Small intestine (tissue), 16 donors: ENCODE measurements at places on chromosomes 3 and 15.

DNA sequence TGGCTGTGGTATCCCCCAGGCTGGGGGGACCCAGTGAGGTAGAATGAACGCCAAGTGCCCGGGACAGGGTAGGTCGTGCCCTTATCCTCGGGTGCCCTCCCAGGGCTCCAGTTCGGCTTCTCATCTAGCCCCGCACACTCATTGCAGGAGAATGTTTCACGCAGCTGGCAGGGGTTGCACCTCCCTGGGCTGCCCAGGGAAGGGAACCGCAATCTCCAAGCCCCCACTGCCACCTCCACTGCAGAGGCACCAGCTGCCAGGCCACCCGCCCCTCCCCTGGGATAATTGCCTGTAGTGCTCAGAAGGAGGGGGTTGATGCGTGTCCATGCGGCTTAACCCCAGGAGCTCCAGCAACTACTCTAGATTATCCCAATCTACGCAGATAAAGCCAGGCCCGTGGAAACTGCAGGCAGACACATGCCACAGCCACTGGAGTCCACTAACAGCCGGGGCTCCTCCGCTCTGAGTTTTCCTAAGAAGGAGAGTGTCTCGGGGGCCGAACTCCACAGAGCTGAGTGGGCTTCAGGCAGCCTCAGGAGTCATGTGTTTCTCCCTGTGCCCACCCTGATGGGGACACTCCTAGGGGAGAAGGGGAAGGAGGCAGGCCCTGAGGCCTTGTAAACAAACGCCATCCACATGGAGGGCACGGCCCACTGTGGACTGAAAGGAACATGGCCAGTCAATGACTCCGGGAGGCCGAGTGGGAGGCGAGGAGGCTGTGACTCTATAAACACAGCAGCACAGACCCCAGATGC, 137.2 kb upstream of the IQSEC1 start:
- H3K27me3 ChIP-seq = no peaks in the 10 kb centered on the region
- H3K4me1 ChIP-seq = no peaks in the 10 kb centered on the region
- H3K36me3 ChIP-seq = no peaks in the 10 kb centered on the region
- H3K27ac ChIP-seq = no peak overlapping the region

DNA sequence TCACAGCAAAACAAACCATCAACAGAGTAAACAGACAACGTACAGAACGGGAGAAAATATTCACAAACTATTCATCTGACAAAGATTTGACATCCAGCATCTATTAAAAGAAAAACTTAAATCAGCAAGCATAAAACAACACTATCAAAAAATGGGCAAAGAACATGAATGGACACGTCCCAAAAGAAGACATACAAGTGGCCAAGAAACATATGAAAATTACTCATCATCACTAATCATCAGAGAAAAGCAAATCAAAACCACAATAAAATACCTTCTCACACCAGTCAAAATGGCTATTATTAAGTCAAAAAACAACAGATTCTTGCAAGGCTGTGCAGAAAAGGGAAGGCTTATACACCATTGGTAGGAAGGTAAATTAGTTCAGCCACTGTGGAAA, 13.7 kb upstream of the SERPINI2 start:
- H3K36me3 ChIP-seq = no peaks in the 10 kb centered on the region
- no peaks in the 10 kb centered on the region for H3K27me3 ChIP-seq
- no peak for DNase-seq

- no peaks in the 10 kb centered on the region for H3K4me1 ChIP-seq
- peaks cover 5% of the 10 kb centered on the region for H3K36me3 ChIP-seq
- no peak for DNase-seq
Measured at GRCh38 chr3:120425572-120426250, 25.1 kb downstream of the FSTL1 start.

GRCh38 chr15:38651328-38652038, 86.9 kb upstream of the RASGRP1 start:
- H3K4me3 ChIP-seq = no peak overlapping the region
- no peak for DNase-seq
- H3K4me1 ChIP-seq = no peaks in the 10 kb centered on the region
- no peak overlapping the region for H3K27ac ChIP-seq

DNA sequence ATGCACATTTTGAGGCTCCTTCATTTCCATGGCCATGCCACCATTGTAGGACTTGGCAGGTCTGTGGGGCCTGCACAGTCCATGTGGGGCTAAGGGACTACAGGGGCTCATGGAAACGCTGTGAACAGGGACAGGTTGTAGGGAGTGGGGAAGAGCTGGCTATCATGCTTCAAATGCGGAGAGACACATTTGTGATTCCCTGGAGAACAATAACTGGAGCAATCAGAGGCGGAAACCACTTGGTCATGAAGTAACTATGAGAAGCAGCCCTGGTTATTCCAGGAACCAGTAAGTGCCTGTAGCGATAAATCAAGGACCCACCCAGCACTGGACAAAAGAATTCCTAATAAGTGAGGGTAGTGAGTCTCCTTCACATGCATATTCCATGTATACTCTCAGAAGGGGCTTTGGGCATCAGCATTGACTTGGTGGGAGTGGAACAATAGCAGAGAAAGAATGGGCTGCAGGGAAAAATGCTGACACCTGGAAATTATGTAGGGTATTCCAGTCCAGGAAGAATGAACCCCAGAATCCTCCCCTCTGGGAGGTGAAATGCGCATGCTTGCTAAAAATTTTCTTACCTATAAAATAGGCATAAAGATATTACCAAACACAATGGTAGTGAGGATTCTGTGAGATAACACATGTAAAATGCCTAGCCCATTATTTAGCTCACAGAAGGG, 251.4 kb upstream of the ROPN1 start:
- peaks cover 3% of the 10 kb centered on the region for H3K4me1 ChIP-seq
- no peaks in the 10 kb centered on the region for H3K36me3 ChIP-seq

DNA sequence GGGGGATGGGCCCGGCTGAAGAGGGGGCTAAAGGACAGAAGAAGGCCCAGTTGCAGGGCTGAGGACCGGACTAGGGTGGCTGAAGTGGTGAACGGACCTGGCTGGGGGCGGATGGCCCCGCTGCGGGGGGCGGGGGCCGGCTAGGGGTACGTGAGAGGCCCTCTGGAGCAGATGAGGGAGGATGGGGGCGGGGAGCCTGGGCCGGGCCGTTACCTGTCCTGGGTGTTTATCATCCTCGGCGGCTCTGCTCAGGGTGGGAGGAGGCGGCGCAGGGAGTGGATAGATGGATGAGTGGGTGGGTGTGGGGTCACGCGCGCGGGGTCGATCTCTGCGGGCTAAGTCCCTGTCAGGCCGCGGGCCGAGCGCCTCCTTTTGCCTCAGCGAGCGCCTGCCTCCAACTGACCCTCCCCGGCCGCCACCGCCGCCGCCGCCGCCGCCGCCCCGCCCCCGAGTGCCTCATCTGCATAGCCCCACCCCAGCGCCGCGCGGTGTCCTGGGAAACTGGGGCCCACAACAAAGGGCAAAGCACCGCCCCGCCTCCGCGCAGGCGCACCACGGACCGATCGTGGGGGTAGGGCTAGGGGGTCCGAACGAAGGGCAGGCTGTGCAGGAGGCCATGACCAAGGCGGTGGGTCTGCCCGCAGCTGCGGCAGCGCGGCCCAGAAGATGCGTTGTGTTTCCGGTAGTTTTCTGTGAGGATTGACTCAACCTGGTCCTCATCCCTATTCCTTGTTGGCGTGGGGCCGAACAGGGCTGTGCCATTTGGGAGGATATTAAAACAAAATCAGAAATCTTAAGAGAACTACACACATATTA, 72.4 kb downstream of the RBPMS2 start:
- DNase-seq = peak; percentile 93
- H3K27ac ChIP-seq = peak overlapping the region; percentile 22
- no peaks in the 10 kb centered on the region for H3K27me3 ChIP-seq
- H3K4me1 ChIP-seq = peaks cover 41% of the 10 kb centered on the region
- H3K36me3 ChIP-seq = no peaks in the 10 kb centered on the region

GRCh38 chr3:171936191-171936841, 93.2 kb downstream of the TMEM212 start:
- no peaks in the 10 kb centered on the region for H3K4me1 ChIP-seq
- H3K27ac ChIP-seq = no peak overlapping the region
- no peaks in the 10 kb centered on the region for H3K27me3 ChIP-seq
- no peak overlapping the region for H3K4me3 ChIP-seq

DNA sequence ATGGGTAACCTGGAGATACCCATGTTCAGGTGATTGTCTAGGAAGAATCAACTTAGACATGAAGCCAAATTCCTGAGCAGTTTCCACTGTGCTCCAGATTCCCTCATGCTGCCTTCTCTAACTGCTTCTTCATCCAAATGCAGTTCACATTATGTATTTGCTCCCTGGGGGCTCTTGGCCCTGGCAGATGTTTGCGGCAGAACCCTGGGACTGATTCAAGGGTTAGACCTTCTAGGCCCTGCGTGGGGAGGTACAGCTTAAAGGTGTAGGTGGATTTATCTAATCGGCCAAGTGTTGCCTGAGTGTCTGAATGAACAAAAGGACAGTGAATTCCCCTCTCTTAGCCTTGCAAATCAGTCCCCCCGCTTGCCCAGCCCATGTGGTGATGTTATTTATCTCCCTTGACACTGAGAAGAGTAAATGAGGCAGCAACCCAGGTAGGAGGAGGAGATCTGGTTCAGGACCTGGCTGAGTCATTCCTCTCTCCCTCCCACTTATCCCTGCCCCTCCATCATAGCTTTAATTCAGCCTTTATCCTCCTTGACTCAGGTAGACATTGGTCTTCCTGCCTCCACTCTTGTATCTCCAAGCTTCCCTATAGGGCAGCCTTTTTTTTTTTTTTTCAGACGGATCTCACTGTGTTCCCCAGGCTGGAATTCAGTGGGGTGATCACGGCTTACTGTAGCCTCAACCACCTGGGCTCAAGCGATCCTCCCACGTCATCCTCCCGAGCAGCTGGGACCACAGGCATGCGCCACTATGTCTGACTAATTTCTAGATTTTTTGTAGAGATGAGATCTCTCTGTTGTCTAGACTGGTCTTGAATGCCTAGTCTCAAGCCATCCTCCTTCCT, 54.8 kb downstream of the MAGEF1 start:
- H3K4me1 ChIP-seq = peaks cover 15% of the 10 kb centered on the region
- H3K27me3 ChIP-seq = no peaks in the 10 kb centered on the region
- H3K36me3 ChIP-seq = no peaks in the 10 kb centered on the region
- no peak for DNase-seq
- peak overlapping the region; percentile 38 for H3K27ac ChIP-seq

GRCh38 chr15:35546511-35547381, 781 bp upstream of the DPH6 start:
- DNase-seq = no peak
- H3K27ac ChIP-seq = peak overlapping the region; percentile 95
- H3K27me3 ChIP-seq = no peaks in the 10 kb centered on the region
- H3K4me3 ChIP-seq = peak overlapping the region; percentile 78
- no peaks in the 10 kb centered on the region for H3K4me1 ChIP-seq
- no peaks in the 10 kb centered on the region for H3K36me3 ChIP-seq

DNA sequence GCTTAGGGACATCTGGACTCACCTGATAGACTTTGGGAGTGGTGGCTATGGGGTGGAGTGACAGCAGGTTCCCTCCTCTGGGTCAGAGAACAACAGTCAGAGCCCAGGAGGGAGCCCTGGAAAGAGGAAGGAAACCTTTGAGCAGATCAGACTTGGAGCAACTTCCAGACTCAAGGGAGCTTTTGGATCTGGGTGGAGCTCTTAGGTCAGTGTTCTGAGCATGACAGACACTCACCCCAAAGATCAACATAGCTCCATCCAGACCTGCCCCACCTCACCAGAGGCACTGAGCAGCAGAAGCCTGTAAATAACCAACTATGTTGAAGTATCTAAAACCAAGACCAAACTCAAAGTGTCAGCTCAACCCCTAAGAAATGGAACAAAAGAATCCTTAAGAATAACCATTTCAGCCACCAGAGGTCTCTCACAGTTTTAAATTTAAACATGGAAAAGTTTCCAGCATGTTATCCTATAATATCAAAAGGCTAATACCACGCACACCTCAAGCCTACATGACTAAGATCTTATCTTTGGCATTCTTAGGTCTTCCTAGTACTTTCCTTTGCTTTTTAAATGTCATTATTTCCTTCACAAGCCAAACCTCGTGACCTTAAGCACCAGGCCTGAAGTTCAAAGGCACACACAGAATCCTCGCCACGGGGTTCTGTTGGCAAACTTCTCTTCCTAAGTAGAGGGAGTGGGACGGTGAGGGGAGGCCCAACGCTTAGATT, 56.4 kb downstream of the UMPS start:
- H3K4me1 ChIP-seq = peaks cover 19% of the 10 kb centered on the region
- DNase-seq = peak; percentile 59
- no peak overlapping the region for H3K4me3 ChIP-seq

DNA sequence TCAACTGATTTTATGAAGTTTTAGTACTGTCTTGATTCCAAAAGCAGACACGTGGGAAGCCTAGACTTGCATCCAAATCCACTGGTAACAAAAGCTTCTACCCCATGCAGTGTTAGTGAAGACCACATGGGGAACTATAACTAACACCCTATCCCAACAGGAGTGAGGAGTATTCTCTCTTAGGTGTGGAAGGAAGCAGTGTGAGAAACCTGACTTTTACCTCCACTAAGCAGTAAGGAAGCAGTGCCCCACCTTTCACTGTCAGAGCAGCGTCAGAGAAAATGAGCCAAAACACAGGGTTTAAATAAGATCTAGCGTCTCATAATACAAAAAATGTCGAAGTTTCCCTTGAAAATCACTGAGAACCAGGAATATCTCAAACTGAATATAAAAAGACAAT, 60.5 kb downstream of the DLG1 start:
- no peaks in the 10 kb centered on the region for H3K36me3 ChIP-seq
- H3K4me1 ChIP-seq = peaks cover 5% of the 10 kb centered on the region
- H3K27me3 ChIP-seq = no peaks in the 10 kb centered on the region

DNA sequence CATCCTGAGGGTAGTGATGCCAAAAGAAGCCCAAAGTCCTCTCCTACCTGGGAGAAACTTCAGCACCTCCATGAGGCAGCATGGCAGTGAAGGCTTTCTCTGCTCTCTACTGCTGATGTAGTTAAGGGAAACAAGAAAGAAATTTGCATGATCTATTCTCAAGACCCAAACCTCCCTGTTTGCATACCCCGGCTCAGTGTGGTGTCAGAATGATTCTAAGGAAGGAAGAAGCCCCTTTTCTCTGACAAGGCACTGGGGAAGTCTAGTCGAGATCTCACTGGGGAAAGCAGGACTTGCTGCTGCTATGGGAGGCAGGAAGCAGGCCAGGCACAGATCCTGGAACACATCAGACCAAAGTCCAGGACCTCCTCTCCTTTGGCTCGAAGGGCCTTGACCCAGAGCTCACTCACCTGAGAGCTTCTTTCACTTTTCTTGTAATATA, 89.4 kb upstream of the ICE2 start:
- no peaks in the 10 kb centered on the region for H3K27me3 ChIP-seq
- H3K27ac ChIP-seq = peak overlapping the region; percentile 52
- no peaks in the 10 kb centered on the region for H3K4me1 ChIP-seq

GRCh38 chr3:105653166-105653565, 215.6 kb downstream of the CBLB start:
- no peaks in the 10 kb centered on the region for H3K36me3 ChIP-seq
- H3K27ac ChIP-seq = no peak overlapping the region
- peaks cover 11% of the 10 kb centered on the region for H3K4me1 ChIP-seq
- DNase-seq = no peak
- H3K27me3 ChIP-seq = no peaks in the 10 kb centered on the region

DNA sequence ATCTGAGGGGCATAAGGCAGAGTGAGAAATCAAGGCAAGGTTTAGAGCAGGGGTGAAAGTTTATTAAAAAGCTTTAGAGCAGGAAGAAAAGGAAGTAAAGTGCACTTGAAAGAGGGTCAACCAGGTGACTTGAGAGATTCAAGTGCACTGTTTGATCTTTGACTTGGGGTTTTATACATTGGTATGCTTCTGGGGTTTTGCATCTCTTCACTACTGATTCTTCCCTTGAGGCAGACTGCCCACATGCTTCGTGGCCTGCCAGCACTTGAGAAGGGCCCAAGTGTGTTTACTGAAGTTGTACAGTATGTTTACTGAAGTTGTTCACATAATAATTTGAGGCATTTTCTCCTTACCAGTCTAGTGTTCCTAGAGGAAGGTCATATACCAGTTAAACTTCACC, 367.0 kb upstream of the UBE2E2 start:
- peaks cover 14% of the 10 kb centered on the region for H3K4me1 ChIP-seq
- H3K4me3 ChIP-seq = no peak overlapping the region
- DNase-seq = peak; percentile 24
